ENCODE measurements at places on chromosomes 13 and 19.

GRCh38 chr13:48491423-48492095, 41.3 kb downstream of the RCBTB2 start:
- DNase-seq: no peak

GRCh38 chr13:81637457-81637856, 1296.5 kb upstream of the SPRY2 start:
- no peak for DNase-seq

GRCh38 chr13:79593641-79594275, 112.8 kb downstream of the NDFIP2 start:
- no peak for DNase-seq

- no peak for DNase-seq
Measured at GRCh38 chr13:24007979-24008620, 110.8 kb upstream of the C1QTNF9B start.

- DNase-seq: no peak
Measured at GRCh38 chr13:62084728-62085127, 669.1 kb upstream of the PCDH20 start.

DNA sequence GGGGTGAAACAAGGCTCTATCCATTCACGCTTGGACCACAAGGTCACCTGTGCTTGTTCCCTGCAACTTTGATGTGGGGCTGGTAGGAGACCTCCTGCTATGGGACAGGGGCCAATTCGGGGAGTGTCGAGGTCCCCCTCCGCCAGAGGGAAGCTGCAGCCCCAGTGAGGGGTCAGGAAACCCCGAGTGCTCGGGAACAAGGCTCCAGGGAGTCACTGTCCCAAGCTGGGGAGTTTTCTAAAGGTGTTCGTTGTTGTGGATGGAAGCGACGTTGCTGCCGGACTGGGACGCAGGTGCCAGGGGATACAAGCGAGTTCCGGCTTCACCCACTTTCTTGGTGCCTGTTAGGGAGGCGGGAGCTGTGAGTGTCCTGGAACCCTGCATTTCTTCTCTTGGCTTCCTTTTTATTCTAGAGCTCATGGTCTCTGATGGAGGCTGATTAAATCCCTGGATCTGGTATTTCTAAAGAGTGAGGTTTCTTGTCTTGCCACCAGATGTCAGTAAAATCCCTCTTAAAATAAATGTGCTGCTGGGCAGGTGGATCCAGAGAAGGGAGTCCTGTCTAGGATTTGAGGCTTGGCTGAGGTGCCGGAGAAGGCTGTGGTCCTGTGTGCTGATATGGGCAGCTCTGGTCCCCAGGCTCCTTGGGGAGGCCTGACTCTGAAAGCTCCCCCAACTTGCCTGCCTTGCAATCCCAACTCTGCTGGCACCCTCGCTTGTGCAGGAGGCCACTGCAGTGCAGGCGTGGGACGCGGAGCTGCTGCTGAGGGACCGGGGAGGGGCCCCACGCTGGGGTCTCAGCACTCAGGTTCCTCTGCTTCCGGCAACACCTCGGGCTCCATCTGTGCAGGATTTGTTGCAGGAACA, 153.9 kb downstream of the TEX29 start:
- DNase-seq: no peak

- DNase-seq: no peak
Measured at GRCh38 chr19:8361921-8362793, 1.8 kb upstream of the ANGPTL4 start.

- DNase-seq: no peak
Measured at GRCh38 chr13:112464720-112465119, 88.6 kb downstream of the SPACA7 start.

- DNase-seq: no peak
Measured at GRCh38 chr19:38856813-38857212, 7.0 kb upstream of the HNRNPL start.

DNA sequence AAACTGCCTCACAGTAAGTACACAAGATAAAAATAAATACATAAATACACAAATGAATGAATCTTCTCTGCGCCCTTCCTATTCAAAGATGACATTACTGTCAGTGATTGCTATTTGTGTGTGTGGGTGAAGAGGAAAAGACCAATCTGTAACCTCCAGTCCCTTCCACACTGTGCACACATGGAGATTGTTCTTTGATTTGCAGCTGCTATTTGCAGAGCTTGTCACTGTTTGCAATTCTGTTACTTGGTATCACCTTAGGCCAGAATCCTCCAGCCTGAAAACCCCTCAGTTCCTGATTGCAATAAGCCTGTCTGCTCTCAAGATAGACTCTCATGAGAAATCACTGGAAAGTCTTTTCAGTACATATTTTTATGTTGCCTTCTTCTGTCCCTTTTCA, 1314.9 kb downstream of the PCDH9 start:
- DNase-seq: no peak

GRCh38 chr13:81781471-81781870, 1440.5 kb upstream of the SPRY2 start:
- no peak for DNase-seq

DNA sequence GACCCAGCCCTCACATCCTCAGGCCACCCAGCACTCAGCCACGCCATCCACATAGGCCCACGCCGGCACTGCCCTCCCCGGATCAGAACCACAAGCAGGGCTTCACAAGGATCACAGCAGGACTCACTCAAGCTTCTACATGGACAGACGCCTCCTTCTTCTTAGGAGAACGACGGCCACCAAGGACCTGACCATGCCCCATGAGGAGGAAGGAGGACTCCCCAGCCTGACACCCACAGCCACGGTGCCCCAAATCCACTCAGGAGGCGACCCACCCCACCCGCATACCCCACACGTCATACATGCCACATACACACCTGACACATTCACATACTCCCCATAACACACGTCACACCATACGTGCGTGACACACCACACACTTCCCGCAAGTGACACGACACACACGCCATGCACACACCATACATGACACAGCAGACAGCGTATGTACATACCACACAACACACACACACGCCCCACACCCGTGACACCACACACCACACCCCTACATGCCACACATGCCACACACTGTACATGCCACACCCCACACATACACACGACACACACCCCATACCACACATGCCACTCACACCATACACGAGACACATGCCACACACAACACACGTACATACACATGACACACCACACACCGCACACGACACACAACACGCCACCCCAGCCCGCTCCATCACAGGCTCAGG, 50.4 kb downstream of the MLLT1 start:
- DNase-seq: no peak
